Fibroblast of skin of scalp (primary cell): ENCODE measurements at places on chromosomes 11 and 22.
A peak's percentile ranks its signal among the peaks of the same experiment; 100 is the strongest.

GRCh38 chr11:87359401-87359800 is 321.7 kb downstream of the TMEM135 start:
- no peak for DNase-seq

- DNase-seq = no peak
These were observed 36.7 kb upstream of the RIC3 start for GRCh38 chr11:8205566-8205965.

DNA sequence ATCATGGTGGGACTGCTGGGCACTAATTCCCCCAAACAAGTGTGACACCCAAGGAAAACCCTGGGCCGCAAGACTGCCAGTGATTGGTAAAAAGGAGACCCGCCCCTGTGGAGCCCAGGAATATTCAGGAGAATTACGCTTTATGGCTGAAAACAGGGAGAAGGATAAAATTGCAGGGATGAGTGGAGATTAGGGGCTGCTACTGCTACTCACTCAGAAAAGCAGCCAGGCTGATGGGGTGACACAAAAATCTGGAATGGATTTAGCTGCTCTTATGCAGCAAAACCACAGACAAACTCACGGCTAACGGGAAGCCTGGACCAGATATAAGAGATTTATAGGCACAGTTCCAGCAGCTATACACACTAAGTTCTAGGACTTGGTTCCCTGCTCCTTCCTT is 4.4 kb upstream of the FBXO3 start:
- DNase-seq = peak; percentile 91

DNA sequence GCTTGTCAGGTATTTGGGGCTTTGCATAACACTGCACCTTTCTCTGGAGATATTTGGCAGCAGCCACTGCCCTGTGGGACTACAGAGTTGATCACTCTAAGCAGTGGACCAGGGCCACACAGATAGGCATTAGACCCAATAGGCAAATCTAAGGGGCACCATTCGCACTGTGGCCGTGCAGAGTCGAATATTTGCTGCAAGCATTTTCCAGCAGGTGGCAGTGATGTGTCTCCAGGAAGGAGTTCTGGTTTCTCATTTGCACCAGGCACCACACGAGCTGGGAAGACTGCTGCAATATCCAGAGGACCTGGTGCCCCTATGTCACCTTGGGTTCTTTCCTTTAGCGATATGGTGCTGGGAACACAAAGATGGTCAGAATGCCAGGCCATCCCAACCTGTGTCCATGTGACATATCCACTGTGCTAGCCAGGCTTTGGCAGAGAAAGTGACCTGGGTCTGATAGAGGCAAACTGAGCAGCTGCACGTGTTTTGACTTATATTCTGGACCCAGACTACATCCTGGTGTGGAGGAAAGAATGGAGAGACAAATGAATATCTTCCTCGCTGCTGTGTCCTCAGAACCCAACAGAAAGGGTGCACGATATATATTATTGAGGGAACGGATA is 318.7 kb downstream of the BUD13 start:
- DNase-seq = peak; percentile 39

DNA sequence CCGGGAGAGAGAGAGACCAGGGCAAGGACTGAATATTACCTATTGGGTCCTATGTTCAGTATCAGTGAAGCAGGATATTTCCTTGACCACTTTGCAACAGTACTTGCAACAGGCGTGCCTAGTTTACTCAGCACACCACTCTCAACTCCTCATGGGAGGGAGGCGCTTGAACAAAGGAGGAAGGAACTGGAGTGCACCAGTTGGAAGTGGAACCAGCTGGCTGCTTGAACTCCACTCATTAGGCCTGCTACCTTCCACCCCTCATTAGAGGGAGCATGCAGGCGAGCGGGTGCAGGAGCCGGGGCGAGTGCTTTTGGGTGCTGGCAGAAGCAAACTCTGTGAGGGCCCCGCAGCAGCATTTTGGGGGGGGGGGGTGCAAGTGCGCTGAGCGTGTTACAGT is 1369.6 kb upstream of the RAG2 start:
- no peak for DNase-seq

DNA sequence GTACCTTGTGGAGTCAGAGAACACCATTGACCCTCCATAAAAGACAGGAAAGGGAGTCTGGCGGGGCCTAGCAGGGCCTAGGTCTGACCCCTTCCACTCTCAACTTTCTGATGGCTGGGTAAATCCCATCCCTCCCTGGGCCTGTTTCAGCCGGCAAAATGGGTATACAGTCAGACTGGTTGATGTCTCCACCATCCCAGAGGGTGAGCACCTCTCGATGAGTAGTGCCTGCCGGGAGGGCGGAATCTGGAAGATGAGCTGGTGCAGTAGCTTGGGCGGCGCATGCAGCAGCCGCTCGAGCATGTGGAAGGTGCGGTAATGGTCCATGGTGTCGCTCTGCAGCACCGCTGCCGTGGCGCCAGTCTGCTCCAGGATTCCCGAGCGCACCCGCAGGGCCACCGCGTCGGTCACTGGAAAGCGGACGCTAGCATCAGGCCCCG is 528 bp downstream of the FIBP start:
- DNase-seq = no peak

DNA sequence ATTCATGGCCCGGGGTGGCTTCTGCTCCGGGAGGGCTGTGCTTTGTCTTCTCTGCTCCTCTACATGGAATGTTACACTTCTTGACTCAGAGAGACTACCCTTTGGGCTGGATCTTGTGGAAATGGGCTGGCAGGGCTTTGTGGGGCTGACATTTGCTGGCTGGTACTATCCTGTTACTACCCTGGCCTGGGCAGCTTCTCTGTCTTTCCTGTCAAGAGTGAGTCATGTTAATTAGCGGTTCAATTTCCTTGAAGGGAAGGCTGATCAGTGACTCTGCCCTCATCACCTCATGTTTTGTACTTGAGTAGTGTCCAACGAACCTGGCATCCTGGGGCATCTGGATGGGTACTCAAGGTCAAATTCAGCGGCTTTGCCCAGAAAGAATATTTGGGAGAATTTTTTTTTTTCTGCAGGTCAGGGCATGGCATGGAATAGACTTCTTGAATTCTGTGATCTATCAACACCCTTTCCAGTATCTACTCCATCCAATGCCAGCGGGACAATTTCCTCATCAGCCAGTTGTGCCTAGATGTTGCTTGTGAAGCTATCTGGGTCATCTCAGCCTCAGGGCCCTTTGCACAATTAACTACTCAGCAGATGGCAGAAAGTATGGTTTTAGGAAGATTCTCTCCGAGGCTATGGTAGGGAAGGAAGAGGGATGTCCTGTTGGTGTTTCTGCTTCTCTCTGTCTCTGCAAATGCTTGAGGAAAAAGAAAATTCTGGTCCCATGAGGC is 140.5 kb upstream of the PLET1 start:
- DNase-seq = no peak
